Activated naive CD8-positive, alpha-beta T cell treated with anti-CD3 and anti-CD28 coated beads, Interleukin-2, amount 50 U/mL, for 24 hours (primary cell): ENCODE measurements at places on chromosomes 4 and X.
A peak's percentile ranks its signal among the peaks of the same experiment; 100 is the strongest.

DNA sequence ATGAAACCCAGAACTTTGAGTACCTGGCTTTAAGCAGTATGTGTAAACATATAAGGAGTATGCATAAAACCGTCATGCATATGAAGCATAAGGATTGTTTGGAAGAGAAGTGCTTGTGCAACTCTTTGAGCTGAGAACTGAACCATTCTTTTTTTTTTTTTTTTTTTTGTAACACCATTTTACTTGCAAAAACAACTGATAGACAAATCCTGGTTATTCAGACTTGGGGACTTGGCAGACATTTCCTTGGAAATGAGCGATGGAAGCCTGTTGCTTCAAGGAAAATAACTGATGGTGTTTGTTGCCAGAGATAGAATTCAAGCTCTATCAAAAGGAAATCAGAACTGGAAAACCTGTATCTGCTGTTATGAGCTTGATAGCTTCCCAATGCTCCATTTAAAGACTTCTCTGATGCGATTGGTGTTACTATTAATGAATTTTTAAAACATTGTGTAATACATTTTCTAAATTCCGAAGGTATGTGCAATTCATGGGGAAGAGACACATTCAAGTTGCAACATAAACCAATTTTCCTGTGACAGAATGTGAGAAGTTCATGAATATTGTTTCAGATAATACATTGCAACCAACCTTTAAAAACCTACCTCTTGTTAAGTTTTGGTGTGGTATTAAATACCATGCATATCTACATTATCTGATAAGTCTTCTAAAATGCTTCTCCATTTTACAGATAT, 47.0 kb upstream of the FAT1 start:
- DNase-seq = no peak

DNA sequence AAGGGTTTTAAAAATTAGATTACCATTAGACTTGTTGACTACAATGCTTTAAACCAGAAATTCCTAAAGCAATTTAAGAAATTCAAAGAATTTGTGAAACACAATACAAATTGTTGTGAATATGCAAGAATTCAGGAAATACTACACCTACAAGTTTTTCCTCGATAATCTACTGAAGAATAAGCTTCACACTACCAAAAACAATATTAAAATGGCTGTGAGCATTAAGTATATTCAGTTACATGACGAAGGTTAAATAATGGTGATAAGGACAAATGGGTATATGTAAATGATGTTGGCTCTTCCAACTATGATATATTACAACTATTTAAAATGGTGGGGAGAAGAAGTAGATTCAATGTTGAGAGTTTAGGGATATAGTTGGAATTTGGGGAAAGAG, 111.1 kb upstream of the HTR2C start:
- DNase-seq = no peak

- DNase-seq = no peak
Measured at GRCh38 chr4:120750152-120750525, 172.4 kb downstream of the PRDM5 start.

DNA sequence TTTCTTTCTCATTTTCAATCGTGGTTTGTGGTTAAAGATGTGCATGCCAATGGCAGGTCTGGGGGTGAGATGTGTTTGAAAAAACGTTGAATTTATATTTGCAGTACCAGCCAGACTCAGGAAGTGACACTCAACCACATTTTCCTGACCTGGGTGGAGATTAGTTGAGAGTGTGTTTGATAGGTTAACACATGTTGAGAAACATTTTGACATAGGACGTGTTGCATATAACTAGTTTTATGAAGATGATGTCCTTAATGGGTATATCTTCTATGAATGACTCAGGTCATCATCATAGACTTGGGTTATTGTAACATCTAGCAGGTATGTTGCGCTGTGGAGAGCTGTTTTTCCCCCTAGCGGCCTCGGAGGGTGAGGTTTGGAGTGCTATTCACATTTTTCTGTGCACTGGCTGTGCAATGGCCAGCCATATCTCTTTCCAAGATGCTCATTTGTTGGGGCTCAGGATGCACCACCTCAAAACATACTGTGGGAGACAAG, 21.7 kb upstream of the CD38 start:
- peak; percentile 75 for DNase-seq

GRCh38 chr4:40952672-40953071, 202.9 kb downstream of the NSUN7 start:
- DNase-seq = no peak

GRCh38 chr4:56215141-56215783, 172.0 kb downstream of the AASDH start:
- DNase-seq = no peak
